ENCODE measurements at places on chromosomes 11 and 22.

DNA sequence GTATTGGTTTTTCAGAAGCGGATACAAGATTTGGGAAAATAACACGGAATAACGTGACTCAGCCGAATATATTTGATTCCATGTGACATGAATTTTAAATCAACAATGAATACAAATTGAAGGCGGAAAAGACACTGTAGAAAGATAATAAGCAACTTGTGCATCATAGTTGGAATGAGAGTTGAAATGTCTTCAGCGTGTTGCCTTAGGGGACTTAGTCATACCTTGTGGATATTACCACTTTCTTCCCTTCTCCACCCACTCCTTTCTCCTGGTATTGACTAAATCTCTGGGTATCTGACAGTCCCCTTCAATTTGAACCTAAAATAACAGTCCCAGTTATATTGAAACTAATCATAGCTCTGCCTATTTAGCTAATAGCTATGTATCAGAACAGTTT lies 2373.1 kb upstream of the RAG2 start:
- no peak for DNase-seq

GRCh38 chr11:108398439-108398838 lies 68.9 kb downstream of the C11orf65 start:
- DNase-seq: no peak

DNA sequence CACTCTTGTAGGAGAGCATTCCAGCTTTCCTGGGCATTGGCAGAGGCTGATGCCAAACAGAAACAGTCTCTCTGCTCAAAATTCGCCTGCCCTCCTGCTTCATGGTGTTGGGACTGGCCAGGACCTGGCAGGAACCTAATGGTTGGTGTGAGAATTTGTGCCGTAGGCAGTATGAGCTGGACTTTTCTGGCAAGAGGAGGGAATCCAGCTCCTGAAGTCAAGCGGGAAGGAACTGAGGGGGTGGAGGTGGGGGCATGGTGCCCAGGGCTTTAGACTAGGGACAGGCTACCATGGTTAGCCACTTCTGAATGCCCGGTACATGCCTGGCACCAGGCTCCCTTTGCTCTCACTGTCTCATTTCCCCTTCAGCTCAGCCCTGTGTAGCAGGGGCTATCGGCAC lies 6.9 kb upstream of the TOMM22 start:
- DNase-seq: no peak

- DNase-seq: no peak
Measured at GRCh38 chr11:124415356-124415923, 9.2 kb downstream of the OR8B4 start.

- no peak for DNase-seq
Measured at GRCh38 chr11:2704896-2705606, 5.3 kb upstream of the KCNQ1OT1 start.

- DNase-seq: peak; percentile 52
Measured at GRCh38 chr11:123072332-123072761, 10.4 kb upstream of the HSPA8 start.

DNA sequence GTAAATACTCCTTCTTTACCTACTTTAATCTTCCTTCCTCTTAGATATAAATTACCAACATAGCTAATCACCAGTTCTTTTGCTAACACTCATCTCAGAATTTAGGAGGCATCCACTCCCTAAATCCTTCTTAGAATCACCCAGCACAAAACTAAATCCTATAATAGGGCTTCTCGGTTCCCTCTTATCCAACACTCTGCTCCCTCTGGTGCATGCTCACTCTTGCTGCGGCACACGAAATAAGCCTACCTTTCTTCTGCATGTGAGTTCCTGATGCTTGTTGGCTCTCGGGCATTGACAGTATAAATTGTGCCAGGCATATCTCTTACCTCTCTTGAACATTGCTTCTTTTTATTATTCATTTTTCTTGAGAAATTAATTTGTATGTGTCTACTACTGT lies 61.0 kb downstream of the OR5AK2 start:
- DNase-seq: no peak

DNA sequence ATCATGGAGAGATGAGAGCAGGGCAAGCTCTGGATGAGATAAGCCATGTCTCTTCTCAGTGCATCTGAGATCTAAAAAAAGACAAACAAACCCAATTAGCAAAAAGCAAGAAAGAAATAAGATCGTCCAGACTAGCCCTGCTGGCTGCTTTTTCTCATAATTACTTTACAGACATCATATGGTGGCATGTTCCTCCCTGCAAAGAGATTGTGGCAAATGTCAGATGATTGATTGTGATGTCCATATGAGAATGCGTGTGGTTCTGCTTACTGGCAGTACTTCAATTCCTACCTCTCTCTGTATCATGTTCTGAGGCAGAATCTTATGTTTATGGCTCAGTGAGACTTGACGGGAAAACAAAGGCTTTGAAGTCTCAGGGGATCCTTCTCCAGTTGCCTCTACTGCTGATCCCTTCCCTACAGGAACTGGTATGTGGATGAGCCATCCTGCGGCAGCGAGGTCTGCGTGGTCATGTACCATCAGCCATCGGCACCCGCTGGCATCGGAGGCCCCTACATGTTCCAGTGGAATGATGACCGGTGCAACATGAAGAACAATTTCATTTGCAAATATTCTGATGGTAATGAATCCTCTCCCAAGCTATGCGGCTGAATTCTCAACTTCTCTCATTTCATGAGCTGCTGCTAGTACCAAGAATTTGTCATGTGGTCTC lies 8.8 kb downstream of the LAYN start:
- no peak for DNase-seq

DNA sequence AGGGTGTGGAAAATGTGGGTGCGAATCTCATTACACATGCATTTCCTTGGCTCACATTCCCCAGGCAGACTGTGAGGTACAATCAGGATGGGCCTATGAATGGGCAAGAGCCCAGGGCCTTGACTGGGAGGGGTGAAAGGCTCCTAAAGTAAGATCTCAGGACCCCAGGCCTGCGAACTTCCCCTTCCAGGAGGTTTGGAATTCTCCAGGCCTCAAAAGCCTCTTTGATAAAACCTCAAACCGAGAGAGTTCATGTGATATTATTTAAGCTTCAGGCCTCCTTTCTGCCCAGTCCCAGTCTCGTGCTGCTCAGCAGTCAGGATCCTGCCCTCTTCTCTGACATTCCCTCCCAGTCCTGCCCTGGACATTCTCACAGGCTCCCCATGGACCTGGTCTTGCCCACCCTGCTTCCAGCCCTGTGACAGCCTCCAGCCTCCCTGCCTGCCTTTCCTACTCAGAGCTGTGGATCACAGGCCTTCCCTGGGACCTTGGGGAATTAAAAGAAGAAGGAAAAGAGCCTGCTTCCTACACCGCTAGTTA lies 37.3 kb upstream of the TEAD1 start:
- DNase-seq: no peak

- DNase-seq: no peak
Measured at GRCh38 chr22:38846412-38846811, 2.6 kb upstream of the NPTXR start.

DNA sequence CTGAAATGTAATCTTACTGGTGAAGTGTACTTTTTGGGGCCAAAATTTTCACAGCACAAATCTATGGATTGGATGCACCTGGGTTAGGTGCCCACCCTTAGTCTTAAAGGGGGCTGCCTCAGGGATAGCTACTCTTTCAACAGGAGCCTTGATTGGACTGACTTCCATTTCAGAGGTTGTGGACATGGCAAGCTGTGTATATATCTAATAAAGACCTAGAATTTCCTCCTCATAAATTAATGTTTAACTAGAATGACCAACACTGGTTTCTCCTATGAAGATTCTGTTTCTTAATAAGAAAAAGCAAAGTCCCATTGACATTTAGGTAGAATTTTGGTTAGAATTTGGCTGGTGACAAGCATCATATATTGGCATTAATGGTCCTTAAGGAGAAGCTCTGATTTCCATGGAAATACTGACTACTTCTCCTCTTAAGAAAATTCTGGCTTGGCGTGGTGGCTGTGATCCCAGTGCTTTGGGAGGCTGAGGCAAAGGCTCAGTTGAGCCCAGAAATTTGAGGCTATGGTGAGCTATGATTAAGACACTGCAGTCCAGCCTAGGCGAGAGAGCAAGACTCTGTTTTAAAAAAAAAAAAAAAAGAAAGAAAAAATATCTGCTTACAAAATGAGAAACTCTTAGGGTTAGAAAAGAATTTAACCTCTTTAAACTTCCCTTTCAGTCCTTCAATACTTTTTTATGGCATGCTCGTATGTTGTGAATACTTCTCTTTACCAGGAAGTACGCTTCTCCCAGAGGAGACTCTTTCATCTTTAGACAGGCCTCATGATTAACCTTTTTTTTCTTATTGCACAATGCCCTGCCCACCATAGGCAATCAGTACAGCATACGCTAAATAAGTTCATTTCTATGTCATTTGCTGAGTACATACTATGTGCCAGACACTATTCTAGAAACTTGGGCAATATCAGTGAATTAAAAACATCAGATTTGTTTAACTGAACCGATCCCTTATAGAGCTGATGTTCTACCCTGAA lies 77.2 kb downstream of the PRR5L start:
- no peak for DNase-seq

DNA sequence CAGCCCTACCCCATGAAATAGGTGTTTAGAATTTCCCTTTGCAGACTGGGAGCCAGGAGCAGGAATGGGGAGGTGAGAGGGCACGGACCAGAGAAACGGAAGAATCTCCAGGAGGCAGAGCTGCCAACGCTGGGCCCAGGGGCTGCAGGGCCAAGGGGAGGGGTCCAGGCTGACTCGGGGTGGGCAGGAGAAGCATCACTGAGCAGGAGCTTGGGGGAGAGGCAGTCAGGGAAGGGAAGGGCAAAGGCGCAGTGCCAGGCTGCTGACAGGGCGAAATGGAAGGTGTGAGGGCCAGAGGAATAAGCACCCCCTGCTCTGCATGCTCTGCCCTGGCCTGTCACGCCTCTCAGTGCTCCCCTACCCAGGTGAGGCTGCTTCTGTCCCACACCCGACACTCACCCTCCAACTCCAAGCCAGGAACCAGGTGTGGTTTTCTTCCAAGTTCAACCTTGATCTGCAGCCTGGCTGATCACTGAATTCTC lies 14.5 kb downstream of the LRRC32 start:
- DNase-seq: peak; percentile 19

DNA sequence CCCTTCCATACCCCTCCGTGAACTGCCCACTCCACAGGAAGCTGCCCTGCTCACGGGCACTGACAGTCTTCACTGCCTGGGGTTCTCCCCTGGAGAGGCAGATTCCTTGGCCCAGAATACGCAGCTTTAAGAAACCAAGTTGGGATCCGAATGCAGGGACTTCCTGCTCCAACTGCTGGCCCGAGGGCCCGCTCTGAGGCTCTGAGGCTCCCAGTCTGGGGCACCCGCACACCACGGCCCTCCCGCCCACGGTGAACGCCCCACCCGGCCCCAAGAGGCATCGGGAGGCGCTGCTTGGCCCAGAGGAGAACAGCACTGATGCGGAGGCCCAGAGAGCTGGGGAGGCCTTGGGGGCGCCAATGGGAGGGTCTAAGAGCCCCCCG lies 42.3 kb downstream of the IGF2 start:
- DNase-seq: no peak

GRCh38 chr11:79404325-79404724 lies 36.5 kb downstream of the TENM4 start:
- no peak for DNase-seq

- no peak for DNase-seq
Measured at GRCh38 chr11:102807921-102808320, 10.0 kb upstream of the MMP1 start.

- DNase-seq: no peak
Measured at GRCh38 chr11:74072721-74073120, 63.8 kb upstream of the UCP3 start.

- no peak for DNase-seq
Measured at GRCh38 chr11:59223177-59223576, 10.4 kb upstream of the MPEG1 start.

DNA sequence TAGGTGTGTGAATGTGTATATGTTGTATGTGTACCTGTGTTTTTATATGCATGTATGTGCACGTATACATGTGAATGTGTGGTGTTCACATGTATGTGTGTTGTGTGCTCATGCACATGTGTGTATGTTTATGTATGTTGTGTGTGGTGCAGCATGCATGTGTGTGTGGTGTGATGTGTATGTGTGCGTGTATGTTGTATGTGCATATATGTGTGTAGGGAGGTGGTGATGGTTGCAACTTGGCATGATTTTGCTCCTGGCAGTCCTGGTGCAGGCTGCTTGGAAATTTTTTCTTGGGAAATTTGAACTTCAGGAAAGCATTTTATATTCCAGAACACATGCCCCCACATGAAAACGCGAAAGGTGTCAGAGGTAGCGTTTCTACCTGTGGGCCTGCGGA lies 1177.8 kb downstream of the TBC1D22A start:
- no peak for DNase-seq

- no peak for DNase-seq
Measured at GRCh38 chr11:110613197-110613918, 98.9 kb downstream of the ARHGAP20 start.

DNA sequence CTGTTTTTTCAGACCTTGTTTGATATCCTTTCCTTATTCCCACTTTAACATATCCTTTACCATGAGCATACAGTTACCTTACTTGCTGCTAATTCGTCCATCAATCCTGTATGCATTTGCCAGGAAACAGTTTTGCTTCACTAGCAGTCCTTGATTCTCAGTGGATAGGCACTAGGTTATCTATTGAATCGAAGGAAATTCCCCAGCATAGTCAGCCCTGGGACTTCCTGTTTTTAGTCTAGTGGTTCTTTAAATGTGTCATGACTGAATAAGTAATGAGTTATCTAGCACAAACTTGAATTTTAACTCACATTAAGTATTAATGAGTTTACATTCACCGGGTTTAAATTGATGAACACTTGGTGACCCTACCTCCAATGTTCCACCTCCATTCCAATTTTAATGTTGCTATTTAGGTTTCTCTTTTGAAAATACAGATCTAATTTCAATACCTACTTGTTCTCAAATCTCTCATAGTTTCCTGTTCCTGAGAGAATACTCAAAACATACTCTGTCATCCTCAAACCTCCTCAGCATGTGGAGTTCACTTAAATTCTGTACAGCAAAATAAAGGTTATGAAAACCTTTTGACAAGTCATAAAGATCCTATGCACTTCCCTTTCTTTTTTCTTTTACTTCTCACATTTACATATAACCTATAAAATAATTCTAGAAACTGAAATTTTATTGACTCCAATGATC lies 1375.1 kb upstream of the TENM4 start:
- no peak for DNase-seq

DNA sequence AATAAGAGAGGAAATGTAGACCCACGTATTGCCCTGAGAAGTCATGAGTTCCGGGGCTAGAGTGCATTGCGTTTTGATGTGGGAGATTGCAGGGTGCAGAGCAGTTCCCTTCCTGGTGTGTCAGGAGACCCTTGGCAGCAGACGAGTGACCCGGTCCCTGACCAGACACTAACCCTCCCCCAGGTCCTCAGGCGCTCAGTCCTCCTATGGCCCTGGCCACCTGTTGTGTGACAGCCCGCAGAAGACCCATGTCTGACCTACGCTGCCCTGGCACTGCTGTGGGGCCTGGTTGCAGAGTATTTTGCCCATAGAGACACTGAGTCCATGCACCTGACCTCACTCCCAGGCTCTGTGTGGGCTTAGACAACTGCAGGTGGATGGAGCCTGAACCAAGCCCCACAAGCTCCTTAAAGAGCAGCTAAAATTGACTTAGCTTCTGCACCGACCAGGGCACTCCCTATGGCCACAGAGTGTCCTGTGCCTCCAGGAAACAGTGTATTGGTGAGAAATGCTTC lies 833.8 kb downstream of the TBC1D22A start:
- DNase-seq: no peak

GRCh38 chr11:46491661-46492330 lies 100.2 kb upstream of the CHRM4 start:
- no peak for DNase-seq

GRCh38 chr11:2208691-2209369 lies 37.2 kb upstream of the TH start:
- DNase-seq: peak; percentile 27

- DNase-seq: no peak
Measured at GRCh38 chr22:31284281-31285155, 7.8 kb downstream of the PIK3IP1 start.
